Activated CD4-positive, CD25-positive, alpha-beta regulatory T cell (primary cell): ENCODE measurements at places on chromosomes 5 and 9.
A peak's percentile ranks its signal among the peaks of the same experiment; 100 is the strongest.

DNA sequence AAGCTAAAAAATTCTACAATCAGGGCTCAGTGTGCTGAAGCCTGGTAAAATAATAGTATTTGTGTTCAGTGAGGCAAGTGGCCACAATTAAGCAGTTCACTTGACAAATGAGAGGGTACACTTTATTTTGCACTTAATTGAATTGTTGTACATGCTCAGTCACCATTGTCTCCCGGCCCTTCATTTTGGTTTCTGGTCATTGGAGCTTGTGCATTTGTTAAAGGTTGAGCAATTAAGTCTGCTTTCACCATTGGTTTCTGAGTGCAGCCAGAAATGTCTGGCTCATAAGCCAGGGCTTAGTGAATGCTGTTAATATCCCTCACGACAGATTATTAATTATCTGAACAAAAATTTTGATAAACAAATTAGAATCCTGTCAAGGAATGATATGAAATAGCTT lies 89.6 kb downstream of the PRDM6 start:
- no peak for DNase-seq

DNA sequence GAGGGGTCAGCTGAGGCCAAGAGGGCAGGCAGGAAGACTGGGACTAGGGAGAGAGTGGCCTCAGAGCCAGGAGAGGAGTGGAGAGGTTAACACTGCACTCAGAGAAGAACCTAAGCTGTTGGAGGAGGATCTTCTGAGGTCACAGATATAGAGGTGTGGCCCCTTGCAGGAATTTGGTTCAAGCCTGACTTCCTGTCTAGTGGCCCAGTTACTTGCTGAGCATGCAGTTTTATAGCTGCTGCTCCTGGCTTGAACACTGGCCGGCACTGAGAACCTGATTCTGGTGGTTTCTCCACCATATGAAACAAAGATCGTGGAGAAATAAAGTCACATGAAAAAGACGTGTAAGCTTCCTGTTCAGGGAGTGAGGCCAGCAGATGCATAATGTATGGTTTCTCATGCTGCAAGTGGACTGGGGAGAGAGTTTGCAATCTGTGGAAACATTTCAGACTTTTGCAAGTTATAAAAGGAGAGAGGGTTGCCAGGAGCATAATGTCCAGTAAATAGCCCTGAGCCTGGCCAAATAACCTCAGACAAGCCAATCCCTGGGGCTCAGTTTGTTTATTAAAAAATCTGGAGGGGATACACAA lies 82.6 kb downstream of the GALNT10 start:
- no peak for DNase-seq

DNA sequence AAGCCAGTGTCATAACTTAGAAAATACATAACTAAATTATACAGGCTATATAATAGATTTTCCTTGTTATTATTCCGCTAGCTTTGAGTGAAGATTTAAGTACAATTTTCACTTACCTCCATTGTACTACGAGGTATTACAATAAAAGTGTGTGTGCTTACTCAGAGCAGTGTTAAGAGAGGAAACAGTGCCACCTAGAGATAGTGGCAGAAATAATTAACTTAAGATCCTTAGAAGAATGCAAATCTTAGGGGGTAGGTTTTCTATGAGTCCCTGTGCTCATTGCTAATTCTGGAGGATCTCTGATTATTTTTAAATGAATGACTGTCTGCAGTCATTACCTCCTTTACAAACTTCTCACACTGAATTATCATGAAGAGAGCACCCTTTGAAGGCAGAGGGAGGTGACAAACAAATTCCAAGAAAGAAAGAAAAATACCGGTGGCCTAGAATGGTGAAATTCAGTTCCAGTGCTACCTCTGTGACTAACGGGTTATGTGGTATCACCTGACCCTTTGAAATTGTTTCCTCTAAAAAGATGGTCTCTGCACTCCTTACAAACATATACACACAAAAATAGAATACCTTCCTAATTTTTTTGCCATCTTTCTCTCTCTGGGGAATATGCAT lies 379.8 kb downstream of the TRIM36 start:
- DNase-seq, result no peak

DNA sequence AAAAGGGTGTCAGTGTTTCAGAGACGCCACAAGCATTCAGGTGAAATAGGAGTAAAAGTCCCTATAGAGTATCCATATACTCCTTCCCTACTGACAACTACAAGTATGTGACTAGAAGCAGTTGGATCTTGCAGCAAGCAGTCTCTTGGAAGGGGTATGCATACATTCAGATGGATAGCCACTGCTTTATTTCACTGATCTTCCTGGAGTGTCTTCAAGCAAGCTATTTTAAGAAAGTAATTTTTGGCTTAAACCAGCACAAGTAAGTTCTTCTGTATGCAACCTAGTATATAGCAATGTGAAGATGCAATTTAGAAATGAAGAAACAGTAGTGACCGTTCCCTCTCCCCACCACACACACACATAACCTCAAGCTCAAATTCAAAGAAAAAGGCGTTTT lies 446.8 kb upstream of the CDH18 start:
- DNase-seq, result no peak

DNA sequence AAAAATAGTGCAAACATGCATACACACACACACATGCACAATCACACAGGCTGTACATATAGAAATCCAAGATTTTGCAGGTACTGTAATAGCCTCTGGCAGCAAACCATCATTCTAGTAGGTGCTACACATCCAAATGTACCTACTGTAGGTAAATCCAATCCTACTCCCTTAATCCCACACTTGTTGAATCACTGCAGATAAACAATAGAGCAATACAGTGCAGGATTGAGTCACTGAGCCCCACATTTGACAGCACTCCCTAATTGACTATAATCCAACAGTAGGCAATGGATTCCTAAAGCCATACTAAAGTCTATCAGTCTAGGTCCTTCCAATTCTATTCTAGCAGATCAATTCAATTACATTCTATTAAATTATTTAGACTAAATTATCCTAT lies 1640.5 kb upstream of the CDH9 start:
- DNase-seq, result no peak

DNA sequence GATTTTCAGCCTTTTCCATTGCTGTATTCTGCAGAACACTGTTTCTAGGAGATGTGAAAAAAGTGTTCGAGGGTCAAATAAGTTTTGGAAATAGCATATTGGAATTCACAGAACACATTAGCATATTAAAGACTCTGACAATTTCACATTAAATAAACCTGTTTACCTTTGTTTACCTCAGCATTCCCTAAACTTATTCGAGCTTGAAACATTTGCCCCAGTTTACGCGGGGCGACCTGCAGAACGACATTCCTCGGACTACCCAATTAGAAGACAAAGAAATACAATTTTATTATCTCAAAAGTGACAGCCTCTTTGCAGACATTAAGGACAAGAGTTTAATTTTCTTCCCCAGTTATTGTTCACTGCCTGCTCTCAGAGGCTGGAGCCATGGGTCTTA lies 110.3 kb upstream of the NFIB start:
- no peak for DNase-seq

DNA sequence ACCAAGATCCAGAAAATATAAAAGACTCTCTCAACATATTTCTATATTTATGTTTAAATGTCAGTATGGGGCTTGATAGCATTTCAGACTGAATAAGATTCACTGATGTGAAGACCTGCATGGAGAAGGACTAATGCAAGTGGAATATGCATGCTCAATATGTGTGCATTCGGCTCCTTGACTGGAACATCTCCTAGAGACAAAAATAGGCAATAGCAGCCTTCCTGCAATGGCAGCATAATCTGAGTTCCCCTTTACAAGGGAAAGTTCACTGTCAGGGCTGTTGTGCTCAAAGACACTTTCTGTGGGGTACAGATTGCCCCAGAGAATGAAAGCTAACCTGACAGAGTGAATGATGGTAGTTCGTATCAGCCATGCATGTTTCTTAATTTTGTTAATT lies 42.4 kb downstream of the STARD4 start:
- DNase-seq, result no peak

GRCh38 chr5:31657315-31657979 lies 18.5 kb downstream of the PDZD2 start:
- no peak for DNase-seq

DNA sequence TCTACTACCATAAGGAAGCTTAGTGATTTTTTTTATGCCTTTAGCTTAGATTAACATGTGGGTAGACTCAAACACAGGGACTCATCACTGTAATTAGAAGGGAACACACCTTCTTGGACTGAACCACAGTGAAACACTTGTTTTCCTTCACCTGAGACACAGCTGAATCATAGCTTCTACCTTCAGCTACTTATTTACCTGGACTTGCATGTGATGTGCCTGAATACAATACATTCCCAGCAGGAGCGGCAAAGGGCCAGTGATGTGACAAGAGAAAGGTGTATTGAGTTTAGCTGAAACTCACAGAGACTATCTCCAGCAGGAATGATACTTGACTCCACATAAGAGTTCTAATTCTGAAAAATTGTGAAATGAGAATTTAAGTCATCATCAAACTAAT lies 37.8 kb downstream of the GRAMD2B start:
- no peak for DNase-seq

DNA sequence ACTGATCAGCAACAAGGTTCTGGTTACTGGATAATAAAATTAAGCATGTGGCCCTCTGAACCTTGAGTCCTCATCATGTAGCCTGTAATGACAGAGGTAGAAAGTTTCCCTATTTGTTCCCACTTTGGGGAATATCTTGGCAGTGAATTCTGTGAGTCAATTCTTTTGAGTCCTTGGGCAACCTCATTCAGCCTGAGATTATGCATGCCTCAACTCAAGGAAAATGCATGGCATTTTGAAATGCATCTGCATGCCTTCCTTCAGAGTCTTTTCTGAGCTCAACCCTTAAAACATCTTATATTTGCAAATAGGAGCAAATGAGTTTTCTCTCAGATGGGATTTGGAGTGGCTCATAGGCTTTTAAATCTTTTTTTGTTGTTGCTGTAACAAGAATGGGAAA lies 218.1 kb upstream of the CD180 start:
- DNase-seq, result no peak

DNA sequence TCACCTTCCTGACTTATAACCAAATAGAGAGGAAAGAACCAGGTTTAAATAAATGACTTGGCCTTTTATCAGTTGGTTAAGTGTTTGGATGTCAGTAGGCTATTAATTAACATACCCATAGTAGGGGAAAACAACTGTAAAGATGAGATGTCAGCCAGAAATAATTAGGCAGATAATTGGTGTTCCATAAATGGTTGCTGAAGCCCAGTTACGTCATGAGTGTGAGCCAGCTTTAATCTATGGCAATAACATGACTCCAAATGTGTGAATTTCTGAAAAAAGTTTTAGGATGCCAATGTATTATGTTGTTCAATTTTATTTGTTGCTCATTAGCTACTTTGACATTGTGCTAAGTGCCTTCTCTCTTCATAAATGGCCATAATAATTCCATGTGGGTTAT lies 180.5 kb downstream of the FBXL7 start:
- no peak for DNase-seq

DNA sequence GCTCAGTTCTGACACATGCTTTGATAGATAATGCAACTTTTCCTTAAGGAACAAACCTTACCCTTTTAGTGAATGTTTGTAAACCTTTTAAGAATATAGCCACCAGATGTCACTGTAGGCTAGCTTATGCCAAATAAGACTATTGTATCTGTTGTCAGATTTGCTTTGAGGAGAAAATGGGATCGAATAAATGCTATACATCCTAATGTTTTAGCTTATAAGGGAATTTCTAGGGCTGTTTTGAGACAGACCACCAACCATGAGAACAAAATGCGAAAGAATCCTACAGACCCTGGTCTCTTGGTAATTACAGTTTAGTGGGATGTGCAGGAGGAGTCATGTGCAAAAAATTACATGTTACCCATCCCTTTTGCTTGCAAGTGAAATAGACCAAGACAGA lies 127.6 kb upstream of the NMUR2 start:
- DNase-seq, result no peak

- no peak for DNase-seq
Observed at GRCh38 chr9:80875947-80876346, 813.4 kb downstream of the TLE1 start.

DNA sequence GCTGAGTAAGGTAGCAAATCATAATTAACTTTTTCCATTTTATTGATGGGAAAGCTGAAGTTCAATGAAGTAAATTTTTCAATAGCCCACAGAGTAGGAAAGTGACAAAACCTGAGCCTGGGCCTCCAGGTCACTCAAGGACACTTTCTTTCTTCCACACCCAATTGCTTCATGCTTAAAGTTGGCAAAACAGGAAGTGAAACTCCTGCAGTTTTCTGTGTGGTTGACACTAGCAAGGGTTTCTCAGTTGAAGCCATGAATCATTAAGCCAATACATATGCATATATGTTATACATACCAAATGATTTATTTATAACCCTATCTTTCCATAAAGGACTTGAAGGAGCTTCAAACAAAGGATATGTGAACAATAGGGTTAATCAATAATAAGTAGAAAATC lies 13.9 kb downstream of the TLR4 start:
- DNase-seq, result no peak

- no peak for DNase-seq
Observed at GRCh38 chr9:131640438-131641137, 95.3 kb downstream of the PRRT1B start.

- no peak for DNase-seq
Observed at GRCh38 chr9:136713550-136713949, 1.2 kb downstream of the DIPK1B start.

DNA sequence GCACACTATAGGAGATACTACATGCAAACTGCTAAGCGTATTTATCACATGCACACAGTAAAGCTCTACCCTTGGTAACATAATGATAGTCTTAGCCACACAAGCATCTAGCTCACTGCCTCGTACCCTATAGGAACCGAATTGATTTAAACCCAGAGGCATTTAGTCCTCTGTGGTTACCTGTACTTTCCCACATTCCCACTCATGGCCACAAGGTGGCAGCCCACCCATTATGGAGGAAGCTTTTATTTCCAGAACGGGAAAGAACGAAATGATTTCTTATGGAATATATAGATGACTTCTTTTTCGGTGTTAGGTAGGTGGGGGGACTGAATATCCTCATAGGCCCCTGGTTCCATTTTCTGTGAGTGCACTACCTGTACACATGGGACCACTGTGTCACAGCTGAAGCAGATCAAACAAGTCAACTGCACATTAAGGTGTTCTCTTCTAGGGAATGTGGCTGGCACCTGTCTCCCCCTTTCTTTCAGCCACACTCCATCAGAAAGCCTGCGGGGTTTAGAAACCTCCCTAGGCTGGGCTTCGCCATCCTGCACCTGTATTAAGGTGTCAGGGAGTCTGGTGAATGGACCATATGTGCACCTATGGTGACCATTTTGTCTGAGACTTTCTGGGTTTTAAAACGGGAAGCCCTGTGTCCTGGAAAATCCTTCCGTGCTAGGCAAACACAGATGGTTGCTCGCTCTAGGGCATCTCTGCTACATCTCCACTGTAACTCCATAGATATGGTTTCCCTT lies 313.2 kb downstream of the SLIT3 start:
- DNase-seq, result peak; percentile 7

- DNase-seq, result no peak
Observed at GRCh38 chr9:138022121-138022741, 144.6 kb downstream of the CACNA1B start.

DNA sequence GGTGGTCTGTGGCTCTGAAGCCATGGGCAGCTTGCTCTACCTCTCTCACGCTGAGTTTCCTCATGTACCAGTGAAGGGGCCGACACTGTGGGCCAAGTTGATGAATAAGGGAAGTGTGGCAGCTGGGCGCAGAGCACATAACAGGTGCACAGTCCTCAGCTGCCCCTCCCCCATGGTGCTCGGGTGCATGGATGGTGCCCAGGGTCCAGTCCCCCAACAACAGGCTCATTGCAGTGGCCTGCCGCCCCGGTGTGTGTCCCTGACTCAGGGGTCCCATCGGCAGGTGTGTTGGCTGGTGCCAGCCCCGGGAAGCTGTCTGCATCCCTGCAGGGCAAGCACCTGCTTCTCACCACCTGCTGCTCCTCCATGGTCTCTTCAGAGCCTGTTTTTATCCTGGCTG lies 36.6 kb downstream of the COL5A1 start:
- no peak for DNase-seq
